ENCODE measurements at places on chromosomes 5 and 9. TPM values are rescaled to one million over a fixed set of nuclear protein-coding genes. Genes with fewer than 3 reads are reported as not detected.

The GPX3 gene
- total RNA-seq = 2.7 TPM

The RORB gene
- total RNA-seq = 1.3 TPM

The ECPAS gene
- 55.3 TPM for total RNA-seq

The SH3TC2 gene
- total RNA-seq = 1.0 TPM

The LEAP2 gene
- 0.34 TPM for total RNA-seq

The HEMGN gene
- not detected for total RNA-seq

The ZNF474 gene
- total RNA-seq = under 0.01 TPM

The ASPN gene
- total RNA-seq = not detected

The C5orf46 gene
- total RNA-seq = not detected

The PCDHB9 gene
- not detected for total RNA-seq

The PPP3R2 gene
- total RNA-seq = not detected

The DOCK2 gene
- 3.0 TPM for total RNA-seq

The FBLL1 gene
- 0.34 TPM for total RNA-seq

The PRRX2 gene
- 14.9 TPM for total RNA-seq

The RGS3 gene
- total RNA-seq = 45.5 TPM
